NB4 (cell line): ENCODE measurements at places on chromosomes 7 and 10.

- peak; percentile 23 for DNase-seq
Observed at GRCh38 chr7:70208236-70209063, 610.2 kb downstream of the AUTS2 start.

DNA sequence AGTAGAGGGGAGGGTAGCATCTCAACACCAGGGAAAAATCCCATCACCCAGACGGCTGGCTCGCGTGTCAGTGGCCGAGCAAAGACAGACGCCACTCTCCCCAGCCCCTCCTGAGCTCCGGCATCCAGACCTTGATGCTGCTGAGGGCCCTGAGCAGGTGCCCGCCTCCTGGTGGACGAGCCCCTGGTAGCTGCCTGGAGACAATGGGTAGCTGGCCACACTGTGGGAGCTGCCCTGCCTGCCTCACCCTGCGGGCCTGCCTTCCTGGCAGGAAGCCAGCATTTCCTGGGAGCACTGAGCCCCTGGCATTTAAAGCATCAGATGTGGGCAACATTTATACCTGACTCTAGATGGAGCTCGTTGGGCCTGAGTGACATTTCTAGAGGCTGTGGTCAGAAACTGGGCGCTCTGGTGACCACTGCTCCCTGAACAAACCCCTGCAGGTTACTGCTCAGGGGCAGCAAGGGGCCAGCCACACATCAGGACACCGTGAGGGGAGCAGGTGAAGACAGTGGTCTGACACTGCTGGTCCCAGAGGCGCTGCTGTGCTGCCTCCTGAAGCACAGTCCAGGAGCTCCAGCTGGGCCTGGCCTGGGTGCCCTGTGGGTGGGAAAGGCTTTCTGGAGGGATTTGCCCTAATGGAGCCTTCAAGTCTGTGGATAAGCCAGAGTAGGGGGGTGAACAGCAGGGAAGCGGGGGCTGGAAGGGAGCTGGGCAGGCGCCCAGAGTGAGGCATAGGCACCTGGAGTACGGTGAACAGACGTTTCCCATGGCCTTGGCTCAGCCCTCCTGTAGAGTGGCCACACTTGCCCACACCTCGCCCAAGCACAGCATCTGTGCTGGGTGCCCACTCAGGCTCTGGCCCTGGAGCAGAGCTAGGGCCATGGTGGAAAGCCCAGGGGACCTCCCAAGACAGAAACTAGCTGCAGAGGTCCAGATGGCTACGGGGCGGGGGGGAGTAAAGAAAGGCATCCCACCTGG is 138.7 kb downstream of the MAPK8 start:
- DNase-seq, result no peak

GRCh38 chr7:77800158-77800557 is 1.6 kb downstream of the PHTF2 start:
- DNase-seq, result no peak

- DNase-seq, result no peak
Observed at GRCh38 chr7:74197449-74198124, 12.2 kb upstream of the LAT2 start.

- DNase-seq, result no peak
Observed at GRCh38 chr10:121556918-121557573, 41.2 kb downstream of the FGFR2 start.

- no peak for DNase-seq
Observed at GRCh38 chr7:18257711-18258110, 230.1 kb upstream of the PRPS1L1 start.

GRCh38 chr10:43347997-43348396 is 23.4 kb upstream of the FXYD4 start:
- no peak for DNase-seq

- no peak for DNase-seq
Observed at GRCh38 chr10:3757250-3757637, 27.8 kb downstream of the KLF6 start.

DNA sequence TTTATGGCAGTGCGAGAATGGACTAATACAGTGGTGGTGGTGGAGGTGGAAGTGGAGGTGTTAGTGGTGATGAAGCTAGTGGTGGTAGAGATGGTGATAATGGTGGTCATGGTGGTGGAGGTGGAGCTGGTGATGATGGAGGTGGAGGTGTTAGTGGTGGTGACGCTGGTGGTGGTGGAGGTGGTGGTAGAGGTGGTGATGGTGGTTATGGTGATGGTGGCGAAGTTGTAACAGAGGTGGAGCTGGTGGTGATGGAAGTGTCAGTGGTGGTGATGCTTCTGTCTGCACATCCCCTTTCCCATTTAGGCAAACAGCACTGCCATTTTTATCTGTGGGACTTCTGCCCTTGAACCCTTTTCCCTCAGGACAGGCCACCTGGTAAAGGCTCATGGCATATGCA is 7.4 kb upstream of the PTPRN2 start:
- peak; percentile 69 for DNase-seq

DNA sequence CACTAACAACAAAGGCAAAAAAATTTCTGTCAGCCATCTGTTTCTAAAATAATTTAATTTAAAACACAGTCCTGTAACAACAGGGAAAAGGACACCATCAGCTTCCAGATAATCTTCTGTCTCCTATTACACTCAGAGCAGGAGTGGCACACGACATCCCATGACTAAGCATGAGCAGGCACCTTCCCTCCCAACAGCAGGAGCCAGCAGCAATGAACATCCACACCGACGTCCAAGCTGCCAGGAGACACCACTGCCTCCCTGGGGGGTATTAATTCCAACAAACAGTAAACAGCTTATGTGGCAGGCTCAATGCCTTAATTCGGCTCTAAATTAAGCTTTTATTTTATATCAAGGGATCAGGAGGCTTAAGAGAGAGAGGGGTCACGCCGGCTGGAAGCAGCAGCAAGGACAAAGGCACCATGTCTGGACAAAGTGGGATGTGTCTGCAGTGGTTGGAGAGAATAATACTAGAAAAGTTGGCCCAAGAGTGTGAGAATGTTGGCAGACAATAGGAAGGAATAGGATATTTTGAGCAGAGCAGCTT is 45.7 kb downstream of the KIAA1549 start:
- peak; percentile 58 for DNase-seq

DNA sequence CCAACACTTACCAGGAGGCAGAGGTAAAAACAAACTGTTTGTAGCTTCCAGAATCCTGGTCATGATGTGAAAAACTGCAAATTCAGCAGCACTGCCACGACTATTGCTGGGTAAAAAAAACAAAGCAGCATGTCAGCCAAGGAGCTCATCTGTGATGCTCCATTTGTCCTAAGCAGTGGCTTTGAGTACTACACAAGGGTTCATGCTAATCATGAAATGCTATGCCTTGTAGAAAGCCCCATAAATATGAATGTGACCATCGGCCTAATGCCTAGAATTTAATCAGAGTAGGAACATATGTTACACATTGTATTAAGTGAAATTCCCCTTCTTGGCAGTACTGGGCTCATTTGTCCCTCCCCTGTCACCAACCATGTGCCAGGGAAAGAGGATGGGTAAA is 95.4 kb downstream of the GSAP start:
- DNase-seq, result no peak

DNA sequence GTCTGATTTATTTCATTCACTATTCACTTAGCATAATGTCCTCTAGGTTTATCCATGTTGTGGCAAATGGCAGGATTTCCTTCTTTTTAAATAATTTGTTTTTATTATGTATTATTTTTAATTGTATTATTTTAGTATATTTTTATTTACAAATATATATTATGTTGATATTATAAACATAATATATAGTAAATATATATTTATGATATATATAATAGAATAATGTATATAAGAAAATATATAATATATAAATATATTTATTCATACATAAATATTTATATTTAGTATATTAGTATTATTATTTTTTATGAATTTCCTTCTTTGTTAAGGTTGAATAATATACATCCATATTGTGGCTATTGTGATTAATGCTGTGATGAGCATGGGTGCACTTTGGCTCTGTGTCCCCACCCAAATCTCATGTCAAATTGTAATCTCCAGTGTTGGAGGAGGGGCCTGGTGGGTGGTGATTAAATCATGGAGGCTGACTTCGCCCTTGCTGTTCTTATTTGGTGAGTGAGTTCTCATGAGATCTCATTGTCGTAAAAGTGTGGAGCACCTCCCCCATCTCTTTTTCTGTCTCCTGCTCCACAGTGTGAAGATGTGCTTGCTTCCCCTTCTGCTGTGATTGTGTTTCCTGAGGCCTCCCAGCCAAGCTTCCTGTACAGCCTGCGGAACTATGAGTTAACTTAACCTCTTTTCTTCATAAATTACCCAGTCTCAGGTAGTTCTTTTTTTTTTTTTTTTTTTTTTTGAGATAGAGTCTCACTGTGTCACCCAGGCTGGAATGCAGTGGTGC is 52.3 kb upstream of the CYP2C18 start:
- peak; percentile 6 for DNase-seq

DNA sequence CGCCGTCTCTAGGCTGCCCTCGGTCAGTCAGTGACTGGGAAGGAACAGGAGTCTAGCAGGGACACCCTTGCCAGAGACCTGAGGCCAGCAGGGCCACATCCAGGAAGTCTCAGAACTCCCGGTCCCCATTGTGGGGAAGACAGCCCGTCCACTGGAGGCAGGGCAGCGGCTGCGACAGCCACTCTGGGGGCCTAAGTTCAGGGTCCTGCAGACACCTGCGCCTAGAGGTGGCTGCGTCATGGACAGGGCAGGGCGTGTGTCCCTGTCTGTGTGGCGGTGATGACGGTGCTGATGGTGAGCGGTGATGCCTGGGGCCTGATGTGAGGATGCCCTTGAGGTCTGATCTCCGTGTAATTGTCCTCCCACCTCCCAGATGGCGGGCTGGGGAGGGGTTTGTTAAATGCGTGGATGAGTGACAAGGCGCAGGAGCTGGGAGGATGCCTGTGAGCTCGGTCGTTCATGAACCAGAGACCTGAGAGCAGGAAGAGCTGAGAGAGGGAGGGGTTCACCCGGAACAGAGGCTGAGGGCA is 537.9 kb upstream of the FOXK1 start:
- no peak for DNase-seq

GRCh38 chr10:15280462-15280861 is 90.6 kb downstream of the FAM171A1 start:
- DNase-seq, result no peak

GRCh38 chr10:117804470-117805011 is 242.2 kb downstream of the RAB11FIP2 start:
- no peak for DNase-seq

DNA sequence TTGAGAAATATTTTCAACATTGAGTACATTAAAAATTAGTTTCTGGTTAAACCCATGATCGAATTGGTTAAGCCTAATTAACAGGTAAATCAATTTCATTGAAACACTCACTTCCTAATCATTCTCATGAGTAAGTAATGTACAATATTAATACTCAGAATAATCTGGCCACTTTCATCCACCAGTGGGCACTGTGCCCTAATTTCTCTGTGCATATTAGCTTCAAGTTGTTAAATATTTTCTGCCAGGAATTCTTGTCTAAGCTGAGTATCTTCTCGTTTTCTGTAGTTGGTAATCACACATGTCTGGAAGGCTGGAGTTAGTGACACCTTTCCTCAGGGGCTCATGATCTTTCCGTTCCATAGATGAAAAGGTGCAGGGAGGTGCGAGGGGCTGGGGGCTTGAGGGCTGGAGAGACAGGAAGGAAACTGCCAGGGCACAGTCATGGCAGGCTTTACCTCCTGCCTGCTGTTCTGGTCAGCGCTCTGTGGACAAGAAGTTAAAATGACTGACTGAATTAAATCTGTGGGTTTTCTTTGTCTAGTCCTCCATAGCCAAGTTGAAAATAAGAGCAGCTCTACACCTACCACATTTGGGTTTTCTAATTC is 71.9 kb downstream of the WIPF3 start:
- peak; percentile 59 for DNase-seq

- peak; percentile 85 for DNase-seq
Observed at GRCh38 chr7:137656227-137656849, 190.4 kb downstream of the DGKI start.

- no peak for DNase-seq
Observed at GRCh38 chr10:104122225-104123107, 495 bp downstream of the SFR1 start.

GRCh38 chr7:83937930-83938329 is 256.7 kb downstream of the SEMA3A start:
- no peak for DNase-seq

GRCh38 chr7:30764030-30764975 is 6.9 kb upstream of the MINDY4 start:
- DNase-seq, result no peak

DNA sequence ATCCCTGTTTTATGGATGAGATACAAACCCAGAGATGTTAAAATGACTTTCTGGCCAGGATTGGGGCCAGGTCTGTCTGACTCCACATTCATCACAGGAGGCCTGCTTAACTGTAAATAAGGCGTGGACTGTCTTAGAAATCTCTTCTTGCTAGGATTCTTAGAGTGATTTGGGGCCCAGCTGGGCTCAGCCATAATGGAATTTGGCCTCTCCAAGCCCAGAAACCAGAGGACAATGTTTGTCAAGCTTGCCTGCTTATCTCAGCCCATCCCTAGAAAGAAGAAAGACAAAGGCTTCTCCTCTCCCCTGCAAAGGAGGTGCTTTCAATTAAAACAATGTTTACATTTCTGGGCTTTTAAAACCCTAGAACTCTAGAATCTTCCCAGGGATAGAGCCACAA is 2.9 kb downstream of the HABP2 start:
- no peak for DNase-seq

- DNase-seq, result peak; percentile 55
Observed at GRCh38 chr7:27895551-27895950, 155.6 kb downstream of the TAX1BP1 start.

GRCh38 chr10:60086421-60086820 is 180.1 kb upstream of the CCDC6 start:
- no peak for DNase-seq

- no peak for DNase-seq
Observed at GRCh38 chr10:113941140-113941539, 86.7 kb downstream of the NHLRC2 start.

GRCh38 chr10:126585249-126586017 is 85.1 kb downstream of the C10orf90 start:
- no peak for DNase-seq

GRCh38 chr7:115047958-115048720 is 126.2 kb downstream of the MDFIC start:
- DNase-seq, result no peak

DNA sequence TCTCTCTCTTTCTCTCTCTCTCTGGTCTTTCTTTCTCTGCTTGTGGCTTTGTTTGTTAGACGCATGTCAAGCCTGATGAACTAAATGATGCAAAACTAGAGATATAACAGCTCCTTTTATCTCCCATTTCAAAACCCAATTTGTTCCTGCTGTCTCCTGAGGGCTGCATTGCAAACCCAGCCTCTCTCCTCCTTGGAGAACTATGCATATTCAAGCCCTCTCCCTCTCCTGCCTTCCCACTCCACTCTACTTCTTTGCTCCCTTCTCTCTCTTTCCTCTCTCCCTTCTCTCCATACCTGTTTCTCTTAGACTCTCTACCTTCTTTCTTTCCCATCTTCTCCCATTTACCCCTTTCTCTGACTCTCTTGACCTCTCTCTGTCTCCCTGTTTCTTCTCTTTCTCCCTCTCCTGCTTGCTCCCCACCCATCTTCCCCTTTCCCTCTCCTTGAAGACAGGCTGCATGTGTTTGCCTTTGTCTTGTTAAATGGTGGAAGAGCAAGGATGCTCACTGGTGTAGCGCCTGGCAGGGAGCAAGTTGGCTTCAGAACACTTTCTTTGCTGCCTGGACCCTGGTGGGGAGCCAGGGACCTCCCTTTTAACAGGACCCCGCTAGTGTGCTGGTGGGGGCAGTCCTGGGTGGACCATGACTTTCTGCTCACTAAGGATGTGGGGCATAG is 142.9 kb downstream of the CDH23 start:
- no peak for DNase-seq

GRCh38 chr10:89525556-89525955 is 9.8 kb downstream of the SLC16A12 start:
- DNase-seq, result no peak
